ENCODE measurements at places on chromosomes 2 and 18. TPM values are rescaled to one million over a fixed set of nuclear protein-coding genes. Genes with fewer than 3 reads are reported as not detected.

DNA sequence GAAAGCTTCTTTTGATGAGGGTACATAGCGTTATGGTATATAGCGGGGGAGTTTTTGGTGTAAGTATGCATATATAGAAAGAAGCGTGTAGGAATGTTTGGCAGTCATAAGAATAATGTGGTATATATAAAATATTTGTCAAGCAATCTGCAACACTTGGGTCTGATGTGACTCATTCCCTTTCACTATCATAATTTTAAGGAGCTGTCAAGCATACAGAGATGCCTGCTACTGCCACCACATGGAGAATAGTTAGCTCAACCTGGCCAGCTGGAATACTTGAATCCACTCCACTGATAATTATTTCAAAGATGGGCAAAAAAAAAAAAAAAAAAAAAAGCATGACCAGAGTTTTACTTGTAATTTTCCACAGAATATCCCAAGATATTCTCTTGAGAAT is 559.8 kb upstream of the REG3G start:
- no peak overlapping the region for H3K27ac ChIP-seq
- no peaks in the 10 kb centered on the region for H3K36me3 ChIP-seq
- no peaks in the 10 kb centered on the region for H3K27me3 ChIP-seq
- no peak overlapping the region for H3K4me3 ChIP-seq

- DNase-seq, result no peak
- no peaks in the 10 kb centered on the region for H3K27me3 ChIP-seq
- H3K36me3 ChIP-seq, result peaks cover 57% of the 10 kb centered on the region
- H3K27ac ChIP-seq, result no peak overlapping the region
- H3K4me1 ChIP-seq, result peaks cover 67% of the 10 kb centered on the region
- no peak overlapping the region for H3K4me3 ChIP-seq
Observed at GRCh38 chr2:230751062-230751461, 38.4 kb downstream of the CAB39 start.

DNA sequence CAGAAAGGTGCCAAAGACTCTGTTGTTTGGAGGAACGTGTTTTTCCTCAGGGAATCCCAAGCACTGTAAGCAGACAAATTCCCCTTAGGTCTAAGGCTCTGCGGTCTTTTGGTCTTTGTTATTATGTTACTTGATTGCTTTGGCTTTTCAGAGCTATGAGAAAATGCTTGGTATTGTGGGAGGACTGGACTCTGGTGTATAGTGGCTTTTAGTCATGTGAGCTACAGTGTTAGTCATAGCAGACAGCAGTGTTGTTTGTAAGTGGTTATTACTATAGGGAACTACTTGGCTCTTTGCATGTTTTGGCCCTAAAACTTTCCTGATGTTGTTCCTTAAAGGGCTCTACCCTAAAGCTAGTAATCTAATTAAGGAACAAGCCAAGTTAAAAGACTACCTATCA is 956.2 kb upstream of the LRATD1 start:
- DNase-seq, result no peak
- H3K36me3 ChIP-seq, result no peaks in the 10 kb centered on the region
- no peak overlapping the region for H3K27ac ChIP-seq
- H3K4me1 ChIP-seq, result no peaks in the 10 kb centered on the region
- H3K4me3 ChIP-seq, result no peak overlapping the region
- no peaks in the 10 kb centered on the region for H3K27me3 ChIP-seq

DNA sequence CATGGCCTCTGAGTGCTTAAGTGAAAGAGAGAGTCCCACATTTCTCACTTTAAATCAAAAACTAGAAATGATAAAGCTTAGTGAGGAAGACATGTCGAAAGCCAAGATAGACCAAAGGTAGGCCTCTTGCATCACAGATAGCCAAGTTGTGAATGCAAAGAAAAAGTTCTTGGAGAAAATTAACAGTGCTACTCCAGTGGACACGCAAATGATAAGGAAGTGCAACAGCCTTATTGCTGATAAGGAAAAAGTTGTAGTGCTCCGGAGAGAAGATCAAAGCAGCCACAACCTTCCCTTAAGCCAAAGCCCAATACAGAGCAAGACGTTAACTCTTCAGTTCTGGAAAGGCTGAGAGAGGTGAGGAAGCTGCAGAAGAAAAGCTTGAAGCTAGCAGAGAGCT is 32.1 kb downstream of the PSMD1 start:
- no peak overlapping the region for H3K4me3 ChIP-seq
- H3K27me3 ChIP-seq, result no peaks in the 10 kb centered on the region
- H3K4me1 ChIP-seq, result peaks cover 5% of the 10 kb centered on the region
- H3K36me3 ChIP-seq, result peaks cover 45% of the 10 kb centered on the region
- H3K27ac ChIP-seq, result no peak overlapping the region
- DNase-seq, result no peak

DNA sequence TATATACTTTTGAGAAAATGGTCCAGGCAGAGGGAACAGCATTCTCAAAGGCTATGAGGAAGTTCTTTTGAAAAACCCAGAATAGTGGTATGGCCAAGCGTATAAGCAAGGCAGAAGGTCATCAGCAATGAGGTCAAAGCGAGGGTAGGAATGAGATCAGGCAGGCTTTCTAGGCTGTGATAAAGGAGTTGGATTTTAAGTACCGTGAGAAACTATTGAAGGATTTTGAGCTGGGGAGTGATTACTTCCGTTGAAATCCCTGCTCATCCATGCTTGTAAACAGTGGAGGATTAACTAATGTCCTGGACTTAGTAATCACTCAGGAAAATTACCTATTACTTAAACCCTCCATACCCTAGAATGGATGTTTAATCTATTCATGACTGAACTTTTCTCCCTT is 50.2 kb downstream of the EMILIN2 start:
- H3K4me1 ChIP-seq, result peaks cover 15% of the 10 kb centered on the region
- no peaks in the 10 kb centered on the region for H3K27me3 ChIP-seq
- peaks cover 4% of the 10 kb centered on the region for H3K36me3 ChIP-seq
- DNase-seq, result no peak
- H3K4me3 ChIP-seq, result no peak overlapping the region
- H3K27ac ChIP-seq, result no peak overlapping the region

The TGFBRAP1 gene
- 21.4 TPM for total RNA-seq

The EHD3 gene
- 0.50 TPM for total RNA-seq

The ABCG5 gene
- not detected for total RNA-seq

The UGT1A3 gene
- total RNA-seq, result not detected

The UGT1A8 gene
- total RNA-seq, result not detected

The RNF152 gene
- total RNA-seq, result 0.50 TPM

Data from activated CD4-positive, alpha-beta T cell treated with anti-CD3 and anti-CD28 coated beads, Interleukin-2, amount 10 ng/mL, durations not matched to agents 7 days and 5 days (primary cell).